Skin of body (tissue), 3 donors: ENCODE measurements at places on chromosomes 7 and 10. TPM values are rescaled to one million over a fixed set of nuclear protein-coding genes. Genes with fewer than 3 reads are reported as not detected.

ARPC1A gene
- total RNA-seq, result 56.2 TPM

KCND2 gene
- 0.79 TPM for total RNA-seq

OSBPL3 gene
- 9.7 TPM for total RNA-seq

HTR7 gene
- 0.30 TPM for total RNA-seq

USP6NL gene
- total RNA-seq, result 23.6 TPM

ARID5B gene
- 68.3 TPM for total RNA-seq

CYP3A7 gene
- total RNA-seq, result 0.39 TPM

BLOC1S2 gene
- total RNA-seq, result 32.4 TPM

CREB5 gene
- total RNA-seq, result 52.7 TPM

PHYHIPL gene
- total RNA-seq, result 1.2 TPM

FAM25A gene
- total RNA-seq, result 16.3 TPM

HMX3 gene
- not detected for total RNA-seq

EPHA1 gene
- 16.2 TPM for total RNA-seq

LEP gene
- total RNA-seq, result 0.59 TPM

UNCX gene
- total RNA-seq, result not detected

CCDC136 gene
- total RNA-seq, result 6.1 TPM

SNX13 gene
- total RNA-seq, result 59.4 TPM

SLC16A9 gene
- 6.5 TPM for total RNA-seq

SPDYE2B gene
- total RNA-seq, result not detected

FGFR2 gene
- 141 TPM for total RNA-seq

NACAD gene
- 1.4 TPM for total RNA-seq

EIF4EBP2 gene
- 36.0 TPM for total RNA-seq

IFIT1 gene
- total RNA-seq, result 16.8 TPM

BUD23 gene
- 28.0 TPM for total RNA-seq

GPR15LG gene
- 2.1 TPM for total RNA-seq

WNT8B gene
- total RNA-seq, result not detected

OPN4 gene
- total RNA-seq, result not detected

DEPP1 gene
- total RNA-seq, result 29.6 TPM

NPC1L1 gene
- 0.30 TPM for total RNA-seq

TEX36 gene
- total RNA-seq, result not detected

MRLN gene
- total RNA-seq, result 15.7 TPM

NKX2-3 gene
- not detected for total RNA-seq

CYP26A1 gene
- total RNA-seq, result not detected

LRRC18 gene
- 0.39 TPM for total RNA-seq

HKDC1 gene
- 0.10 TPM for total RNA-seq

ALOX5 gene
- 9.4 TPM for total RNA-seq

NUB1 gene
- total RNA-seq, result 28.5 TPM

BAIAP2L1 gene
- total RNA-seq, result 7.6 TPM

TSPAN13 gene
- 19.7 TPM for total RNA-seq

CYP2C18 gene
- total RNA-seq, result 3.0 TPM

KCNH2 gene
- total RNA-seq, result 0.99 TPM

IDI2 gene
- not detected for total RNA-seq

KBTBD2 gene
- 48.4 TPM for total RNA-seq

PLEKHS1 gene
- not detected for total RNA-seq

LYZL2 gene
- not detected for total RNA-seq

LIPN gene
- total RNA-seq, result 8.2 TPM

VSTM4 gene
- 40.5 TPM for total RNA-seq

PARD3 gene
- total RNA-seq, result 72.5 TPM

SLC26A3 gene
- not detected for total RNA-seq

TAS2R3 gene
- 3.6 TPM for total RNA-seq

DPYSL4 gene
- total RNA-seq, result 0.99 TPM

SLC26A5 gene
- 0.20 TPM for total RNA-seq

SLC26A4 gene
- total RNA-seq, result 1.1 TPM

NPY4R2 gene
- 0.49 TPM for total RNA-seq

SUV39H2 gene
- 13.1 TPM for total RNA-seq
